Myocyte (in vitro differentiated cells): ENCODE measurements at places on chromosomes 1 and 21. TPM values are rescaled to one million over a fixed set of nuclear protein-coding genes. Genes with fewer than 3 reads are reported as not detected.
A peak's percentile ranks its signal among the peaks of the same experiment; 100 is the strongest.

GRCh38 chr1:231924180-231924579 lies 297.6 kb downstream of the DISC1 start:
- DNase-seq, result peak; percentile 71

The WNT9A gene
- total RNA-seq, result 6.5 and 10.6 TPM in 2 replicates

DNA sequence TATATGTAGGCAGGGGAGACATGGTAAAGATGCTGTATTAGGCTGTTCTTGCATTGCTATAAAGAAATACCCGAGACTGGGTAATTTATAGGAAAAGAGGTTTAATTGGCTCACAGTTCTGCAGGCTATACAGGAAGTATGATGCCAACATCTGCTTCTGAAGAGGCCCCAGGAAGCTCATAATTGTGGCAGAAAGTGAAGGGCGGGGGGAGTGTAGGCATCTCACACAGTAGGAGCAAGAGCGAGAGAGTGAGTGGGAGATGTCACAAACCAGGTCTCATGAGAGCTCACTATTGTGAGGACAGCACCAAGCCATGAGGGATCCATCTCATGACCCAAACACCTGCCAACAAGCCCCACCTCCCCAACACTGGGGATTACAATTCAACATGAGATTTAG lies 21.1 kb downstream of the MAN1A2 start:
- DNase-seq, result no peak

DNA sequence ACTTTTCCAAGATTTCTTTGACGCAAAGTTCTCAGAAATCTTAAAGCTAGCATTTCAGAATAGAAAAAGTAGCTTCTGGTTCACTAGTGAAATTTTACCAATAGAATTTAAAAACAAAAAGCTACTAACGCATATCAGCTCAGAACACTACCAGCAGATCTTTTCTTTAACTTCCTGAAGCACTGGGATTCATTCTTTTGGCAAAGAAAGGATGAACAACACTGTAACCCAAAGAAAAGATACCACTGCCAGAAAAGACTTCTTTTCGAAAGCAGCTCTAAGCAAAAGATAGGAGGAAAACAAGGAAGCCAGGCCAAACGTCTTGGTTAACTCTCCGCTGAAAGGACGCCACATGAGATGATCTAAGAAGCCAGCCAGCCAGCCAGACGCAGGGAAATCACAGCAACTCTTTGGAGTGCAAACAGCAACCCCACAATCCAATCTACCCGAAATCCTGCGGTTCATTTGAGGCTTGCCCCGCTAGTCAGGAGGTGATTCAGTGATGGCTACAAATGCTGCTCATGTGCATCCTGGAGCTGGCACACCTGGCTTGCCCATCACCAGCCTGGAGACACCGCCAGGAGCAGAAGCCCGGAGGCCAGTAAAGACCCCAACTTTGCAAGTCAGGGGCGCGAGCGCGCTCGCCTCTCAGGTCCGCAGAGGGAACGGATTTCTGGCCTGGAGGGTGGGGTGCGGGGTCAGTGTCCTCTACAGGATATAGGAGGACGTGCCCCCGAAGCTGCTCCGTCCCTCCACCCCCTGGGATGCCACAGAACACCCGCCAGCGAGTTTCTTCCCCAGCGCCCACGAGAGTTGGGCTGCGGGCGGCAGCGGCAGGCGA lies 812 bp downstream of the NBPF1 start:
- DNase-seq, result peak; percentile 90

GRCh38 chr1:167137332-167137781 lies 43.5 kb downstream of the STYXL2 start:
- no peak for DNase-seq

DNA sequence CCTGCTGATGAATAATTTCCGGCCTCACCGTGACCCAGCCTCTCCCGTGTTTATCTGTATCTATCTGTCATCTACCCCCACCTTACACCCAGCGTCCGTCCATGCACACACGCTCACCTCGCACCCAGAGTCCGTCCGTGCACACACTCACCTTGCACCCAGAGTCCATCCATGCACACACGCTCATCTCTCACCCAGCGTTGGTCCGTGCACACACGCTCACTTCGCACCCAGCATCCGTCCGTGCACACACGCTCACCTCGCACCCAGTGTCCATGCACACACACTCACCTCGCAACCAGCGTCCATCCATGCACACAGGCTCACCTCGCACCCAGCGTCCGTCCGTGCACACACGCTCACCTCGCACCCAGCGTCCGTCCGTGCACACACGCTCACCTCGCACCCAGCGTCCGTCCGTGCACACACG lies 25.0 kb upstream of the COL18A1 start:
- DNase-seq, result no peak

DNA sequence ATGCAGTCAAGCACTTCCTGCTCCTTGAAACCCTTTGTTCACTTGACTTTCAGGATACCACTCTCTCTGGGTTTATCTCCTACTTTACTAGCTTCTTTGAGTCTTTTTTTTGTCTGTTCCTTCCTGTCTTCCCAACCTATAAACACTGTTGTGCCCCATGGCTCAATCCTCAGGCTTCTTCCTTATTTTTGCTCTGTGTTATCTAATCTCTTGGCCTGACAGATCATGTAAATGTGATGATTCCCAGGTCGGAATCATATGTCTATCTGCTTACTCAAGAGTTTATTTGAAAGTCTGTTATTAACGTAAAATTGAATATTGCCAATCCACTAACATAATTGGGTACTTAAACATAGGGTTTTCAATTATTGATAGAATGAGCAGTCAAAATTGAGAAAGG lies 171.7 kb upstream of the ST6GALNAC5 start:
- no peak for DNase-seq

DNA sequence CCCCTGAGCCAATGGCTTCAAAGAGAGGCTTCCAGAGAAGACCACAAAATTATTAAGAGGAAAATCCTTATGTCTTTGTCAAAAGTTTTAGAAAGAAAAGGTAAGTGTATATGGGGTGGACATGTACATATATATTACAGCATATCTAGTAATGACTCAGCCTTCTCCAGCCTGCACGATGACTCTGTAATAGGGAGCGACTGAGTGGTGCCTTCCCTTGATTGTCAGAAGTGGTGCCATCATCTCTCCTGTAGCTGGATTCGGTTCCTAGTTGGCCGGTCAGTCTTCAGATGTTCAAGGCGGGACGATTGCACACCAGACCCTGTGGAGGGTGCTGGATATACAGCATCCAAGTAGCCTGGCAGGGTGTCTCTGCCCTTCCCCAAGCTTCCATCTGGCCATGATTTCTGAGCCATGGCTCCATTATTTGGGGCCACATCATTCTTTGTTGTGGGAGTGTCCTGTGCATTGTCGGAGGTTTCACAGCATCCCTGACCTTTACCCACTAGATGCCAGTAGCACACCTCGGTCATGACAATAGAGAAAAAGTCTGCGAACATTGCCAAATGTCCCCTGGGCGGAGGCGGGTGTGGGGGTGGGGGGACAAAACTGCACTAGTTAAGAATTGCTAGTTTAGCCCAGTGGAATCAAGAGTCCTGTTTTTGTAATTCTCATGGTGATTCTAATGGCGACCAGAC lies 206.2 kb upstream of the KAZN start:
- DNase-seq, result no peak

The MMEL1 gene
- total RNA-seq, result 0.10 and 0.37 TPM in 2 replicates

DNA sequence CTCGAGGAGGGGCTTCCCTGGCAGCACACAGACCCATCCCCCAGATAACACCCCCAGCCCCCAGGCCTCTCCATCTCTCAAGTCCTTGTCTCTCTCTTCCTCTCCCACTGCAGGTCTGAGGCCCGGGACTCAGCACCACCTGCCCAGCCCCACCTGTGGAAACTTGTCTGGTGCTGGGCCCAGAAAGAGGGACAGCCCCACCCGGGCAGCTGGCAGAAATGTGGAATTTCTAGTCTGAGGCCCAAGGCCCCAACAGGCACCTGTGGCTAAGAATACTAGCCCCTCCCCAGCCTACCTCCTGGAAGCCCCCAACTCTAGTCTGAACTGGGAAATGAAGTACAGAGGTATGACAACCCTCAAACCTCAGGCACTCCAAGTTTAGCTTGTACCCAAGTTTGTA lies 15.4 kb downstream of the TTC39A start:
- no peak for DNase-seq

- DNase-seq, result peak; percentile 41
These were observed 360.2 kb downstream of the ADGRL2 start for GRCh38 chr1:82160903-82161302.

The PGLYRP3 gene
- total RNA-seq, result not detected in 2 replicates

DNA sequence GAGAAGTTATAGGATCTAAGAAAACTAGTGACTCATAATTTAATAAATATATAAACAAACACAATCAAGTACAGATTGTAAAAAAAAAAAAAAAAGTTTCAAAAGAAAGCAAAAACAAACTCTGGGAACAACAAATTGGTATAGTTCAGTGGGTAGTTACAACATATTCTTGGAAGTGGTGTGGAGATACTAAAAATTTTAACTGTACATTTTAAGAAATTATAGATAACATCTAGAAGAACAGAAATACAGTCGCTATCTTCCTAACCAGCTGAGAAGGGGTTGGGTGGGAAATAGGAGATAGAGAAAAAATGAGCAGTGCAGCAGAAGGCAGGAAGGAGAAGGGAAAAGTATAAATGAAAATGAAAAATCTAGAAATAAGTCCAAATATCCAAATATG lies 70.5 kb downstream of the LRRC8C start:
- DNase-seq, result no peak

GRCh38 chr1:69524015-69524414 lies 43.7 kb upstream of the LRRC7 start:
- no peak for DNase-seq

- peak; percentile 76 for DNase-seq
These were observed 56.8 kb downstream of the ACP6 start for GRCh38 chr1:147613506-147613905.

DNA sequence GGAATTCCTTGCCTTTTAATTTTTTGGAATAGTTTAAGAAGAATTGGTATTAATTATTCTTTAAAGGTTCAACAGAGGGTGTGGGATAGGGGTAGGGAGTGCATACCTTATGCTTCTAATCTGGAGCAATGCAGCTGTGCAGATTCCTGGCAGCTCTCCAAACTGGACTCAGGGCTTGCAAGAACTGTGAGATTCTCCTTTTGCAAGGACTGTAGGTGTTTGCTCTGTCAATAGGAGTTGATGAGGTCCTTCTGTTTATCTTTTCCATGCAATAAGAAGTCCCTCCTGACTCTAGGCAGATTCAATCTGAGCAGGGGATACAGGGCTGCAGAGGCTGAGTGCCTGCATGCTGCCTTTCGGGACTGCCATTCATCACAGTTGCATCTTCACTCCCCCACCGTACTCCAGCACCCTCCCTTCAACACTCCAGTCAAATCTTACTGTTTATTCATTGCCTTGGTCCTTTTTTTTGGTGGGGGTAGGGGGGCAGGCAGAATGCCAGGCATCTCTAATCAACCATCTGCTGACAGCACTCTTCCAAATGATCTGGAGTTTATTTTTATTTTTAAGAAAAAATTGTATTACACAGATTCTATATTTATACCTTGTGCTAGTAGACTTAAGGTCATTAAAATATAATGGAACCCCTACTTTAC lies 122.3 kb downstream of the DISC1 start:
- DNase-seq, result peak; percentile 59

DNA sequence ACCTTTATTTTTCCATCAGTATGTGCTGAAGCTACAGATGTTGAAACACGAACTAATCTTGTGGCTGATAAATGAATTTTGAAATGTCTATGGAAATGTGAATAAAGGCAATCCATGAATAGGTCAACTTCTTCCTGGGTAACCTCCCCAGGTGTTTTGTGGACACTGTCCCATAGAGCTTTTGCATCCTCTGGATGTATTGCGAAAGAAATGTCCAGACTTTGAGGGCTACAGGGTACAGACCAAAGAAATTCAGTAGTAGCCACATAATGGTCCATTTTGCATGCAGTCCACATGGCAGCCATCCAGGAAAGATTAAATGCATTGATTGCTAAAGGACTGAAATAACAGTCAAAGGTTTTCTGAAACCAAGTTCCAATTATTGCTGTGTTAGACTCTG lies 21.5 kb upstream of the DARS2 start:
- DNase-seq, result no peak
